ENCODE measurements at places on chromosomes 5 and 9. TPM values are rescaled to one million over a fixed set of nuclear protein-coding genes. Genes with fewer than 3 reads are reported as not detected.

GRCh38 chr5:72770266-72770665 lies 46.2 kb upstream of the TNPO1 start:
- DNase-seq: no peak

MZB1 gene
- 2.2 TPM for total RNA-seq

GRCh38 chr9:20532584-20532983 lies 89.7 kb downstream of the MLLT3 start:
- no peak for DNase-seq

DRD1 gene
- not detected for total RNA-seq

DNA sequence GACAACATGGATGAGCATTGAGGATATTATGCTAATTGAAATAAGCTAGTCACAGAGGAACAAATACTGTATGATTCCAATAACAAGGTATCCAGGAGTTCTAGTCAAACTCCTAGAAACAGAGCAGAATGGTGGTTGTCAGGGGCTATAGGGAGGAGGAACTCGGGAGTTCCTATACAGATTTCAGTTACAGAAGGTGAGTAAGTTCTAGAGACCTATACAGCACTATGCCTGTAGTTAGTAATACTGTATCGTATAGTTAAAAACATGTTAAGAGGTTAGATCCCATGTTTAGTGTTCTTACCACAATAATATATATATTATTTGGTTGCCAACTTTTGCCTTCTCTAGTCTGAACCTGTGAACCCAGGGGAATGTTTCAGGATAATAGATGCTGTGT lies 7.9 kb upstream of the OXCT1 start:
- DNase-seq: no peak

- no peak for DNase-seq
Measured at GRCh38 chr9:10250219-10250618, 362.6 kb downstream of the PTPRD start.

- no peak for DNase-seq
Measured at GRCh38 chr5:18305288-18305924, 671.1 kb downstream of the TAF11L14 start.

SPATA6L gene
- 9.2 TPM for total RNA-seq

All from T-helper 17 cell (primary cell).